Kasumi-1 (cell line): ENCODE measurements at places on chromosomes 4 and X.
A peak's percentile ranks its signal among the peaks of the same experiment; 100 is the strongest.

DNA sequence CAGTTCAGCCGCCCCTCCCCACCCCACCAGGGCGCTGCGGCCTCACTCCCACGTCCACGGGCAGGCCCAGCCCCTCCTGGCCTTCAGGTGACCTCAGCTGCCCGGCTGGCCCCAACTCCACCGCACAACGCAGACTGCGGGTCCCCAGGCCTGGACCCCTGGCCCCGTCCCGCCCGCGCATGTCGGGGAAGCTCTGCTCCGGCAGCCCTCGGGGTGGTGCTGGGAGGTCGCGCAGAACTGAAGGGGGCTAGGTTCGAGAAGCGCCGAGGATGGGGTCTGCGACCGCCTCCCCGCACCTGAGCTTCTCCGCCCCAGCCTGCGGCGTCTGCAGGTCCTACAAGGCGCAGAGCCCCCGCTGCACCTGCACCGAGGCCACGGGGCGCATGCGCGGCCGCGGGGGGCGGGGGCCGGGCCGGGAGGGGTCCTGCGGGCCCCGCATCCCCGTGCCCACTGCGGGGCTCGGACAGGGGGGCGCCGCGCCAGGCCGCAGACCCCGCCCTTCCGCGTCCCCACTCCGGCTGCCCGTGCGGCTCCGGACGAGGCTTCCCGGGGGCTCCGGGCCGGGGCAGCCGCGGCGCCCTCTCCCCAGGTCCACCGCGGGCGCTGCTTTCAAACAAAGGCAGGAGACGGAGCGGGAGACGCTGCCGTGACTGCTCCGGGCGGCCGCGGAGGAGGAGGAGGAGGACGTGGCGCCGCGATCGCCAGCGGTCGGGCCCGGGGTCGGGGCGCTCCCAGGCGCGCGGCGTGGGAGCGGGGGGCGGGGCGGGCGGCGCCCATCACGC, 672 bp upstream of the NAT8L start:
- no peak for DNase-seq

- no peak for DNase-seq
Observed at GRCh38 chrX:105136786-105137185, 83.7 kb downstream of the TEX13A start.

- no peak for DNase-seq
Observed at GRCh38 chrX:118941147-118941546, 33.3 kb upstream of the LONRF3 start.

GRCh38 chrX:112753116-112753515, 73.4 kb upstream of the LHFPL1 start:
- DNase-seq = no peak

DNA sequence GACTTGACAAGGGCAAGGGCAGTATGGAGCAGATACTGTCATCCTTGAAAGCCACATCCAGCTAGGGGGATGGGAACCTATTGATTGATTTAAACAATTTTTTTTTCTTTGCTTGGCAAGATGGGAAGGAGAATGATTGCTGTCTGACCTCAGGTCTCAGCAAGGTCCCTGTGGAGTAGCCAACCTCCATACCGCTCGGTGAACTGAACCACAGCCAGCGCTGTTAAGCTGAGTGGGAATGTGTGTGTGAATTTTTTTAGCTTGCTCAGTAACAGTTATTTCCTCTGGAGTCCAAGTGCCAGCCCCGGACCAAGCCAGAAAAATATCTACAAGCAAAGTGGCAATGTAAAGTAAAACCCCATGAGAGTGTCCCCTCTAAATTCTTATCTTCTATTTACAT, 25.9 kb downstream of the DCX start:
- no peak for DNase-seq

DNA sequence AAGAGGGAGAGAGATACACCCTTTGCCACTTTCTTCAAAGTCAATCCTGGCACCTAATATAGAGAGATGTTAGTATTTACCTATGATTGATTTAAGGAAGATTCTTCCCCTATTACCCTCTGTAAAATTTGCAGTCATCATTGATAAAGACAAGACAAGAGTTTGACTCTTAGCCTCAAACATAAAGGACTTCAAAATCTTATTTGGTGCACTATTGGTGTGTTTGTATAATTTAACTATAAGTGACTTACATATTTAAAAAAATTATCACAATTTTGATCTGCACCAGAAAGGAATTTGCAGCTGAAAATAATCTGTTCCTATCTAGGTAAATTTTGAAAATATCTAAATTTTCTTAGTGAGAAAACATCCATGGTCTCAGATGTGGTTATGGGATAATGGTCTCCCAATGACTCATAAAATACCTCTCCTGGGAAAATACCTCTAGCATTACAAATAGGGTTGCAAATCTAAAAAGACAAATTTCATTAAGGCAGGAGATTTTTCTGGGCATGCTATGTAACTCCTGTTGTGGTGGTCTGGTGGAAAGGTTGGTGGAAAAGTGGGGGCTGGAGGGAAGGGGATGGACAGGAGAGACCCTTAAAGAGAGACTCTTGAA, 173.6 kb upstream of the MED14 start:
- no peak for DNase-seq

GRCh38 chr4:114599231-114599902, 760 bp downstream of the UGT8 start:
- no peak for DNase-seq

- peak; percentile 7 for DNase-seq
Observed at GRCh38 chrX:48854898-48855297, 19.5 kb upstream of the PCSK1N start.

GRCh38 chr4:95675623-95676022, 126.8 kb upstream of the UNC5C start:
- no peak for DNase-seq

DNA sequence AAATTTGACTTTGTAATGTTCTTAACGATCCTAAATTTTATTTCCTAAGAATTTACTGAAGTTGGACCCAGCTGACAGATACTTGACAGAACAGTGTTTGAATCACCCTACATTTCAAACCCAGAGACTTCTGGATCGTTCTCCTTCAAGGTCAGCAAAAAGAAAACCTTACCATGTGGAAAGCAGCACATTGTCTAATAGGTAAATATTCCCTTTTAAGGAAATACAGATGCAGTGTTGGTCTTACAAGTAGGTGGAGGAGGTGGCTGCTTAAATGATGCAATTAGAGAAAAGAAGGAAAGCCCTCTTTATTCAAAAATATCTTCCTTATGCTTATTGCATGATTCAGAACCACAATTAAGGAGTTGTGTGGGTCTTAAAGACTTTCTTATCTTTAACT, 73.5 kb downstream of the RS1 start:
- no peak for DNase-seq

- no peak for DNase-seq
Observed at GRCh38 chr4:17554568-17554967, 22.4 kb upstream of the LAP3 start.

GRCh38 chr4:188387179-188387791, 248.0 kb downstream of the TRIML1 start:
- DNase-seq = no peak

DNA sequence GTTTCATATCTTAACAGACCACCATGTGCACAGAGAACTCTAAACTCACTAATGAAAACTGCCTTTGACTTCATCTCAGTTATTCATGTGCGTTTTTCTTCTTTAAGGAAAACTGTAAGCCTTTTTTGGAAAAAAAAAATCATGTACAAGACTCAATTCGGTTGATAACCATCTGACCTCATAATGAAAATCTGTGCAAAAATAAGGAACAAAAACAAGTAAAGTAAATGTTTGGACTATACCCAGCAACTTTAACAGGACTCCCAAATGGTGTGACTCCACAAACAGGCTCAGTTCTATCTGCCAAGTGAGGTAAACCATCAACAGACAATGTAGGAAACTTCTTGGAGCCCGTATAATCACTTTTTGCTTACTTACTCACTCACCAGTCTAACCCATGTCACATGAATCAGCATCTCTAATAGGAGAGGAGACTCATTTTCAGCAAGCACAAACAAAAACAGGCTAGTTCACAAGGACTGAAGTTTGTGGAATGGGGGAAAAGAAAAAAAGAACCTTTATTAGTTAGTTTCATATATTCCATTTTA, 9.3 kb downstream of the APOO start:
- DNase-seq = no peak

DNA sequence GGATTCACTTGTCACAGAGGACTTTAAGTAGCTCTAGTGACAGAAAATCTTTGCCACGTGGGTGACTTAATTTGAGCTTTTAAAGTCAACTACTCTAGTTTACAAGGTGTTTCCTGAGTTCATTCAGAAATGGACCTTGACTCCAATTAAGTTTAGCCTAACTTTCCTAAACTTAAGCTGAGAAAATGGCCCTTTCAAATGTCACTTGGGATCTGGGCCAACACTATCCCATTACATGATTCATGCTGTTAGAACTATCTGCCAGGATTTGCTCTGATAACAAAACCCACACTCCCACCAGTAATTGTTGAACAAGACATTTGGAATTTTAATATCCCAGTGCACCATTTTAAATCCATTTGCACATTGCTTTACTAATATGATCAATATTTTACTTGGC, 40.8 kb downstream of the C4orf46 start:
- no peak for DNase-seq

DNA sequence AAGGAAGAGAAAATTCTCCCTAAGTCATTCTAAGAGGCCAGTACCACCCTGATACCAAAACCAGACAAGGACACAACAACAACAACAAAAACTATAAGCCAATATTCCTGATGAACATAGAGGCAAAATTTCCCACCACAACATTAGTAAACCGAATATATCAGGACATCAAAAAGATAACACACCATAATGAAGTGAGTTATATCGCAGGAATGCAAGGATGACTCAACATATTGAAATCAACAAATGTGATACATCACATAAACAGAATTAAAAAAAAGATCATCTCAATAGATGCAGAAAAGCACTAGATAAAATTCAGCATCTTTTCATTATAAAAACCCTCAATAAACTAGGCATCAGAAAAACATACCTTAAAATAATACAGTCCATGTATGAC, 1844.4 kb upstream of the PCDH10 start:
- no peak for DNase-seq

- no peak for DNase-seq
Observed at GRCh38 chr4:75034523-75034922, 101.6 kb downstream of the PARM1 start.

- DNase-seq = no peak
Observed at GRCh38 chr4:175424111-175424510, 388.0 kb downstream of the GPM6A start.

DNA sequence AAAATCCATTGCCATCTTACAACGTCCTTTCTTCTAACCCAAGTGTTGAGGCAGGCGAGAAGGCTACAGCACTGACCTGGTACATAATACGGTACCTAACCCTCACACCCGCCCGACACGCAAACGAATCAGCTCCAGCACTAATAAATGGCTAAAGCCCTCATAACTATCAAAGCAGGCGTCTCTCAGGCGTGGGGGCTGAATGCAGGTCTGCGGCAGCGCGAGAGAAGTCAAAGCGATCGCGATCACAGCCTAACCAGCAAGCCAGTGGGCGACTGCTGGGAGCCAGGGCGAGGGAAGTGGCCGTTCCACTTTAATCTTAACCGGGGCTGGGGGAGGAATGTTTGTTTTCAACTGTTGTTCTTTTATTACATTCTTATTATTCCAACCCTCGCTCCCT, 1.5 kb downstream of the CDX4 start:
- DNase-seq = no peak

GRCh38 chr4:161762796-161763195, 401.0 kb downstream of the FSTL5 start:
- no peak for DNase-seq

- DNase-seq = no peak
Observed at GRCh38 chr4:8834681-8835220, 36.9 kb downstream of the HMX1 start.

- DNase-seq = no peak
Observed at GRCh38 chr4:142551517-142552305, 294.4 kb downstream of the INPP4B start.

GRCh38 chr4:53016099-53016820, 154.1 kb downstream of the RASL11B start:
- DNase-seq = no peak

DNA sequence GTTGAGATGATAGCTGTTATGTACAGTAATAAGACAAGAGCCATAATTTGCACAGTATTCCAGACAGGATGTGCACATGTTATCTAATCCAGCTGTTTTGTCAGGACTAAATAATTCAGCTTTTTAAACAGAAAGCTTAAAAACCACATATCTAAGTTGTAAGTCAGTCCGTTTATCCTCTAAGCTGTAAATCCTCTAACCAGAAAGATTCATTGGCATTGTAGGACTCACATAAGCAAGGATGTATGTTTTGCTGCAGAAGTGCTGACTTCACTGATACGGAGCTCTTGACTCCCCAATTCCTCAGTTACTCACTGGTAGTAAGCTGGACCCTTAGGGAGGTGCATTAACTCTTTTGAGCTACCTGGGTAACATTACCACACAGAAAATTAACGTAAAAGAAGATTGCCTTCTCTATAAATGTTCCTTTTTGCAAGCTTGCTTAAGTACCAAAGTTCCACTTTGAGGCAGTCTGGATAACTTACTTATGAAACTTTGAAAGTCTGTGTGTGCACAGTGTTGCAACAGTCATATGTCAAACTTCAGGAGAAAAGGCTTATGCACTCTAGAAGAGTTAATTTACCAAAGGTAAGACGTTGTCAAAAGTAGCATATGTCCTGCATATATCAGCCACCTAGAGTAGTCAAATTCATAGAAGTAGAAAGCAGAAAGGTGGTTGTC, 58.3 kb upstream of the MAGEB2 start:
- DNase-seq = no peak
